ENCODE measurements at places on chromosomes 16 and 17. TPM values are rescaled to one million over a fixed set of nuclear protein-coding genes. Genes with fewer than 3 reads are reported as not detected.

Gene ABCC12
- not detected for total RNA-seq

DNA sequence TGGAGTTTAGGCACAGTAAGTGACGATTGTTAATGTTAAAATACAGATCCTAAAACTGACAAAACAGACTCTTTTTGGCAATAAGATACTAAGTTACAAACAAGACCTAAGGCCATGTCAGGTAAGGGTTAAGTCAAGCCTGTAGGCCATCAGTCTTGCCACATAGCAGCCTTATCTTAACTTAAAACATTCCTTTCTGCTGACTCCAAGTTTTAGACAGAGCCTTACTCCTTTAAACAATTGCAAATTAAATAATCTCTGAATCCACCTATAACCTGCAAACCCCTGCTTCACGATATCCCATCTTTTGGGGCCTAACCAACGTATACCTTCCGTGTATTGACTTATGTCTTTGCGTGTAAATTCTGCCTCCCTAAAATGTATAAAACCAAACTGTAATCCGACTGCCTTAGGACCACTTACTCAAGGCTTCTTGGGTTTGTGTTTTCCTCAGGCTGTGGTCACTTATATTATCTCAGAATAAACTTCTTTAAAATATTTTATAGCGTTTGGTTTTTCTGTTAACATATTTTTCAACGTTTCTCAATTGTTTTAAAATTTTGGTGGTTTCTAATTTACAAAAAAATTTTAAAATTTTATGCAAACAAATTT lies 64.4 kb downstream of the EFCAB5 start:
- no peak for DNase-seq

DNA sequence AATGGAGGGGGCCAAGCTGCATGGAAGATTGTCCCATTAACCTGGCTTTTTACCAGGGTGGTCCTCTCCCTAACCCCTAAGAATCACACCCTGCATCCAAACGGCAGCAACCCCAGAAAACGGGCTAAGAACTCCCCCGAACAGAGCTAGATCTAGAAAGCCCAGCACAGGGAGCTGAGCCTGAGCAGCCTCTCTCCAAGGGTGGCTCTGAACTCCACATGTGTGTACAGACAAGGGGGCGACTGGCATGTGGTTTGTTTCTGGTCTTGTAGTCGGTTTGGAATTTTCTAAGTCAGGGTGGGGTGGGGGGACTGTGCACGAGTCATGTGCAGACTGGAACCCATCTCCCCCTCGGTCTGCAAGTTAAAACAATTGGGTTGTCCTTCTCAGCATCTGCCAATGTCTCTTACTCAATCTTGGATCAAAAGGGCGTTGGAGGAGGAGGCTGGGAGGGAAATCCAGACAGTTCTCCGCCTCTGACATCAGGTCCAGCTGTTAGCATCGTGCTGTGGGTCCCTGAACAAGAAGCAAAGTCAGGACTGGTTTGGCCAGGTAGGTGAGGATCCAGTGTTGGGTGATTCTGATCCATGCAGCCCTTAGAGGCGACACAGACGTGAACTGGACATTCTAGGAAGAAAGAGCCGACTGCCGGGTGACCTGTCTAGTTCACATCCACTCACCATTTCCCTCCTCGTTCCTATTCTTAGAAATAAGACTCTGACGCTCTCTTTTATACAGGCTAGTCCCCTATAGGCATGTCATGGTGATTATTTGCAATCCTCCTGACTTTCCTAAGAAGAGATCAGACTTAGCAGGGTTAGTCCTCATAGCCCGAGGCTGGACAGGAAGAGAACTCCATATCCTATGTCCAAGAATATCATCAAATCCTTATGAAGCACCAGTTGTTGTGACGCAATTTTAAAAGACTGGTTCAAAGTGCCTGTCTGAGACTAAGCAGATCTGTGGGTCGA lies 381.8 kb downstream of the SOX9 start:
- no peak for DNase-seq

DNA sequence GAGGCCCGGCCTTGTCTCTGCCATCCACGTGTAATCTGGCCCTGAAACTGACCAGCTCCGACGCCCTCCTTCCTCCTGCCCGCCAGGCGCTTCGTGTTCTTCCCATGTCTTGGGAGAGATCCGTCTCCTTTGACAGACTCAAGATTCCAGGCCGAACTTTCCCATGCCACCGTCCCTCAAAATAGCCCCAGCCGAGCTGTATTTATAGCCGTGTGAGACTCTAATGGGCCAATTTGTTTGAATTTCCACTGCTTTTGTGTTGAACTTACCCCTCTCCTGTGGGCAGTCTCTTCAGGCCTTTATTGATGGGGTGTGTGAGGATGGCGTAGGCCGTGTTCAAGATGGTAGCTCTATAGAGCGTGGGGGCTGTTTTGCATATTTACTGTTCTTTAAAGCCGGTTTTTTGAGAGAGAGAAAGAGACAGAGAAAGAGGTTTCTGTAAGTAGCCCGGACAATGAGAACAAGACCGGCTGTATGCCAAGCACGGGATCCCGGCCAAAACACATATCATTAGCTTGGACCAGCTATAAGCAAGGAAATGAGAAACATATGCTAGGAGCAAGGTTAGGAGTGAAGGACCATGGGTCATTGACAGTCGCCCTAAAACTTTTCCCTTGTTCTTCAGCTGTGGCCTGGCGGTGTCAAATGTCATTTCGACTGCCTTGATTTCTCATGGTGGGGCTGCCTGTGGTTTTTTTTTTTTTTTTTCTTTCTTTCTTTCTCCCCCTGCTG lies 124.5 kb upstream of the ZFHX3 start:
- peak; percentile 87 for DNase-seq

Gene CSH2
- not detected for total RNA-seq

Gene TPPP3
- 8.9 TPM for total RNA-seq

- DNase-seq: no peak
These were observed 121.1 kb downstream of the TMEM114 start for GRCh38 chr16:8469102-8469778.

Gene BRIP1
- total RNA-seq: 0.35 TPM

DNA sequence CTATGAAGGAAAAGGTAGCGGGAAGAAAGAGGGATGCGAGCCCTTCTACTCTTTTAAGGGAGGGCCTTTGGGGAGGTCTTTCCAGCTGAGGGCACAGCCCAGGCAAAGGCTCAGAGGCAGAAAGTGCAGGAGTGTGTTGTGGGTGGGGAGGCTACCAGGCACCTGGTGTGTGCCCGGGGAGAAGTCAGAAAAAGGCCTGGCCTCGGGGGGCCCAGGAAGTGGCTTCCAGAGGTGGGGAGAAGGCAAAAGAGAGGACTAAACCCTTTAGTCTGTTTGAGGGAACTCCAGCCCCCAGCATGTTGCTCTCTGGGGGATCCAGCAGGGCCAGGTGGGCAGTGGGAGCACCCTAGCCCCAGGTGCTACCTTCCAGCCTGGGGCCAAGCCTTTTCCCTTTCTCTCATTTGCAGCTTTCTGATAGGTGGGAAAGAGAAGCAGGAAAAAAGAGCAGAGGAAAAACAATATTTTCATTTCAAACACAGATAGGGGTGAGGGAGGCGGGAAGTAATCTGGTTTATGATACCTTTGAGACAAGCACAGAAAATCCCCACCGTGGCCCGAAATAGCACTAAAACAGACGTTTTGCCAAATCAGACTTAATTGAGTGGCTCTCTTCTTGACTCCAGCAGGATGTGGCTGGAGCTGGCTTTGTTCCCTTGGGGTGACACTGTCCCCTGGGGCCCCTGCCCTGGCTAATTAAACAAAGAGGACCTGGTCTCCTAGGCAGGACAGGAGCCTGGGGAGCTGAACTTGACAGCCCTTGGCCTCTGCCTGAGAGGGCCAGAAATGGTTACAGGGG lies 10.4 kb downstream of the RAI1 start:
- no peak for DNase-seq

DNA sequence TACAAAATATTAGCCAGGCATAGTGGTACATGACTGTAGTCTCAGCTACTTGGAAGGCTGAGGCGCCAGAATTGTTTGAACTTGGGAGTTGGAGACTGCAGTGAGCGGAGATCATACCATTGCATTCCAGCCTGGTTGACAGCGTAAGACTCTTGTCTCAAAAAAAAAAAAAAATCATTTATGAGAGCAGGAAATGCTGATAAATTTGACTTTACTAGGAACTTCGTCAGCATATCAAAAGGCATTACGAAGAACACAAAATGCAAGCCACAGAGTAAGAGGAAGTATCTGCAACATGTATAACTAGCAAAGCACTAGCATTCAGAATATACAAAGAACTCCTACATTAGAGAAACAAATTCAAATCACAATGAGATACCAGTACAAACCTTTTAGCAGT lies 279.3 kb downstream of the ZFHX3 start:
- DNase-seq: no peak

Gene TERB1
- not detected for total RNA-seq

DNA sequence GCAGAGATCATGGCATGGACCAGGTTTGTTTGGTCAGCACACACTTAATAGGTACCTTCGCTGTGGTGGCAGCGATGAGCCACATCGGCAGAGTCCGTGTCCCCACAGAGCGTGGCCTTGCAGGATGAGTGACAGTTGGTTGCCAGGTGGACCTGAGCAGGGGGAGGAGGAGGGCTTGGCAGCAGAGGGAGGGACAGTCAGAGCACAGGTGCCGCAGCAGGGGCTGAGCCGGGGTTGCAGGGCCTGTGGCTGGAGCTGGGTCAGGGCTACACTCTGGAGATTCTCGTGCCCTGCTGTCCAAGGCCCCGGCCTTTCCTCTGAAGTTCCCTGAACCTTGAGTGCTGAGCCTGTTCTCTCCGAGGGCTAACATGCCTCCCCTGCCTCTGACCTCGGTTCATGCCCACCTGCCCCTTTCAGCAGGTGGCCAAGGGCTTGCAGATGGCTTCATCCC lies 24.8 kb downstream of the POLR3E start:
- no peak for DNase-seq

Gene ETV4
- 0.37 TPM for total RNA-seq

GRCh38 chr16:57413733-57414132 lies 9.2 kb downstream of the CCL17 start:
- no peak for DNase-seq

DNA sequence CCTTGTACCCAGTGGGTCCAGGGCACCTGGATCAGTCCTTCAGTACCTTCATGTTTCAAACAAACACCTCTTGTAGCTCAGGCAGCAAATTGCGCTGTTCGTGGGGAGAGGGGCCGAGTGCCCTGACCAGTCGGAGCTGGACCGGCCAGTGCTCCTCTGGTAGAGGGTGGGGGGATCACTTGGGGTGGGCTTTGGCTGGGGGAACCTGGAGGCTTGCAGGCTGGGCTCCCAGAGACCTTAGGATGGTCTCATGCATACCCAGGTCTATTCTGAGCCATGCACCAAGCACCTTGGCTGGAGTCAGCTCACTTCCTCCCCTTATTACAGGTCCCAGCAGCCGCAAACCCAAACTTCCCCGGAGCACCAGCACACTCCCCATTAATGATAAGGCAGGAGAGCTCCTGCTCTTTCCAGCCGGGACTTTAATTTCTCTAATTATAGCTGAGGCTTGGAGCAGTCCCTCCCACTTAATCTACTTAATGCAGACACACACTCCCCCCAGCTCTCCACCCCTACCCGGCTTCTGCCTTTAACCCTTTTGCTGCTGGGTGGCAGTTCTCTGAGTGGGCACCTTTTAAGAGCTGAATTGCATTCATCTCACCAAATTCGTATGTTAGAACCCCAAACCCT lies 26.3 kb upstream of the MGAT5B start:
- no peak for DNase-seq

DNA sequence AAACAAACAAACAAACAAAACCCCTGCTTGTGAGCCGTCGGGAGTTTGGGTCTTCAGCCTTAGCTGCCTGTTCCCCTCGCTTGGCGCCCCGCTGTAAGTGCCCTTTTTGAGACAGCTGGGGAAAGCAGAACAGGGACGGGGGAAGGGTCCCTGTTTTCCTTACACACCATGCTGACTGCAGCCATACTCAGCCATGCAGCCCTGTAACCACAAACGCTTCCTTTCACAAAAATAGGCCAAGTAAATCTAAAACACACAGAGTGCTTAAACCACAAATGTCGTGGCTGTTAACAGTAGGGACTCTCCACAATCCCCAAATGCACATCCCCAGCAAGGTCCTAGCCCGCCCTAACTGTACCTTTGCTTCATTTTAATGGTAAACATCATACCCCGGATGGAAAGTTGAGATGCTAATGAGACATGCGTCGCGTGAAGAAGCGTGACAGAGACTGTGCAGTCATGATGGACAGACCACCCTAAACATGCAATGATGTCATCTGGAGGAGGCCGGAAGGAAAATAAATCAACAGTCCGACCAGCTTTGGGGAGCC lies 129.9 kb downstream of the MGAT5B start:
- DNase-seq: no peak

- DNase-seq: no peak
These were observed 15.3 kb downstream of the SLC13A2 start for GRCh38 chr17:28488533-28489276.

- peak; percentile 47 for DNase-seq
These were observed 89.1 kb upstream of the NOL11 start for GRCh38 chr17:67628580-67629013.

Gene ITGAD
- not detected for total RNA-seq

DNA sequence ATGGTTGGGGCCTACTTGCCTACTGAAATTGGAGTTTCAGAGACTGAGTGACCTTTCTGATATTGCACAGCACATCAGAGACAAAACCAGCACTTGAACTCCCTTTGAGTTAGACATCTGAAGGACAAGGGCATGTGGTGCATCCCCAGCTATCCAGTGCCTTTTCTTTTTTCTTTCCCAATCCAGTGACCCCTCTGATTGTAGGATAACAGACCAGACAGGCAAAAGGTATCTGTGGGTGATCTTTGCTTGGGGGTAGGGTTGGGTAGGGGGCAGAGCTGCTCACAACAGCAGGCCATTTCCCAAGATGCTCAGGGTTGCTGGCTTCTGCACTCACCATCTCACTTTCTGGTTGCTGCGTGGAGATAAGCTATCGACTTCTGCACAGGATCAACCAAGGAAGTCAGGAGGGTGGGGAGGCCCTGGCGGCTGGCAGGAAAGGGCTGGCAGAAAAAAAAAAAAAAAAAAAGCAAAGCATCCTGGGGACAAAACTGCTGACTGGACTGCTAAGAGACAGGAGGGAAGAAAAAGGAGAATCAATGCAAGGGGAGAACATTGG lies 42.2 kb downstream of the HOXB1 start:
- DNase-seq: no peak

DNA sequence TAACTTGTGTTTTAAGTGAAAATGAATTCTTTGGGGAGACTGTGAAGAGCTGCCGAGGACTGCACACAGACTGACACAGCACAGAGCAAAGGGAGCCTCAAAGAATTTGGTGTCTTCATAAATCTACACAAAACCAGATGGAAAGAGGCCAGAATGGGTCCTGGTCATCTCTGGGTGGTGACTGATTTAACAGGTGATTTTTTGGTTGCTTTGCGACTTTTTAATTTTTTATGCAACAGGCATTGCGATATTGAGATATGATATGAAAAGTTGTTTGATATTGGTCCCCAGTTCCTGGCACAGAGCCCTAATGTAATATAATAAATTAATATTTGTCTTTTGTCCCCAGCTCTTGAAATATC lies 12.6 kb upstream of the EIF1 start:
- no peak for DNase-seq

Gene TTLL6
- total RNA-seq: not detected

Gene HOXB13
- not detected for total RNA-seq
